ENCODE measurements at places on chromosomes 5 and 9.

DNA sequence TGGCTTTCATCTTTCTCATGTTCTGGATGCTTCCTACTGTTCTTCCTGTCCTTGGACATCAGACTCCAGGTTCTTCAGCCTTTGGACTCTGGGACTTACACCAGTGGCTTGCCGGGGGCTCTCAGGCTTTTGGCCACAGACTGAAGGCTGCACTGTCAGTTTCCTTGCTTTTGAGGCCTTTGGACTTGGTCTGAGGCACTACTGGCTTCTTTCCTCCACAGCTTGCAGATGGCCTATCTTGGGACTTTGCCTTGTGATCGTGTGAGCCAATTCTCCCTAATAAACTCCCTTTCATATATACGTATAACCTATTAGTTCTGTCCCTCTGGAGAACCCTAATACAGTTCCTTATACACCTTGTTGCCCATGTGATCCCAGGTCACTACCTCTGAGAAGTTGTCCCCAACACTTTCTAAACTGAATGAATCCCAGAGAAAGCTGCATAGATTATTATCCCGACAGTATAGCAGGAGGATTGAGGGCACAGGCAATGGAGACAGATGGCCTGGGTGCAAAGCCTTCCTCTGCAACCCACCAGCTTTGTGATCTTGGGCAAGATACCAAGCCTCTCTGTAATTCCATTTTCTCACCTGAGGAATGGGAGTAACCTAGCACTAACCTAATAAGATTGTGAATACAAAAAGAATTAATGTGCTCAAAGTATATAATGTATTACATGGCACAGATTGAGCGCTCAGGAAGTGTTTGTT lies 449.6 kb upstream of the BRINP1 start:
- no peak for DNase-seq

GRCh38 chr9:37953775-37954437 lies 50.0 kb upstream of the SLC25A51 start:
- no peak for DNase-seq

- no peak for DNase-seq
Measured at GRCh38 chr9:22158927-22159346, 149.8 kb upstream of the CDKN2B start.

GRCh38 chr5:89204756-89205155 lies 321.8 kb upstream of the MEF2C start:
- DNase-seq = no peak

Data from H7 (cell line).